ENCODE measurements at places on chromosomes 5 and 9. TPM values are rescaled to one million over a fixed set of nuclear protein-coding genes. Genes with fewer than 3 reads are reported as not detected.

DNA sequence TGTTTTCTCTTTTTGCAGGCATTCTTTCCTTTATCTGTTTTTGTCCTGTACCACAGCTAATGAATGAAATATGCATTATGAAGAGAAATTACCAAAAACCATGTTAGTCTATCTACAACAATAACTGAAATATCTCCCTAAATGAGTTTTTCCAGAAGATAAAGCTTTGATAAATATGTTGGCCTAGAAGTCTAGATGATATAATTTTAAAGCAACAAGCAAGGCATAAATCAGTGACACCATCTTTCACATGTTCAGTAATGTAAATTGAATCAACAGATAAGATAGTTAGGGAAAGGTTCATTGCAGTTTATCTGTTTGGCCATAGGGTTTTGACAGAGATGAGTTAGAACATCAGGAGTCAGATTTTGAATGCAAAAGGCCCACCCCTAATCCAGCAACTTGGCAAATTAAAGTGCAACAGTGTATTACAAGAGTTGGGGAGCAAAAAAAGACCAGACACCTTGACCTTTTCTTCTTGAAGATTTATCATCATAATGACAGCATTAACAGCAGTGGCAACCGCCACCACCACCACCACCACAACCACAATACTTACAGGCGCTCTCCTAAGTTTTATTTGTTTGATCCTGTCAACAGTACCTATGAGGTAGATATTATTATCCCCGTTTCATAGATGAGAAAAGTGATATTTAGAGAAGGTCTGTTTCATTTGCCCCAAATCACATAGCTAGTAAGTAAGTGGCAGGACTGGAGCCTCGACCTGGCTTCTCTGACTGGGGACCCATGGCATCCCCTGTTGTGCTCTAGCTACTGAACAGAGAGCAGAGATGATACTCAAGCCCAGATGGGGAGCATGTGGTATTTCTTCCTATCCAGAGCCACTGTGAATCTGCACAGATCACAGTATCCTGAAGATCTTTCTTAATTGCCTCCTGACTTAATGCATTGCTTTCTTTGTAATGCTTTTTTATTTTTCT, 122.8 kb upstream of the DHFR start:
- DNase-seq: no peak

DNA sequence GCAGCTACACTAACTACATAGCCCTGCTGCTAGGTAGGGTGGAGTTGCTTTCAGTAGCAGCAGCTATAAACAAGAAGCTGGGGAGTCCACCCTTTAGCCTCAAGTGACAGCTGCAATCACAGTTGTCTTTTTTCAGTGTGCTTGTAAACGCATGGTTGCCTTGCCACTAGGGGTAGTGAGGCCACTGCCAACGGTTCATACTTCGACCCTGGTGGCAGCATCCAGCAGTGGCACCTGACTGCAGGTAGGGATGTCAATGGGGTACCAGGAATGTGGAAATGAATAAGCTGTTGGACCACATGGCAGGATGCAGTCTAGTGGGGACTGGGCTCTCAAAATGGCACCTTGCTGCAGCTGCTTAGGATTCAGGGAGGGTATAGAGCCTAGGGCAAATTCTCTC, 367.2 kb downstream of the RASEF start:
- DNase-seq: no peak

CCDC192 gene
- not detected for total RNA-seq

- DNase-seq: no peak
Measured at GRCh38 chr5:77095189-77095588, 8.1 kb upstream of the ZBED3 start.

DNA sequence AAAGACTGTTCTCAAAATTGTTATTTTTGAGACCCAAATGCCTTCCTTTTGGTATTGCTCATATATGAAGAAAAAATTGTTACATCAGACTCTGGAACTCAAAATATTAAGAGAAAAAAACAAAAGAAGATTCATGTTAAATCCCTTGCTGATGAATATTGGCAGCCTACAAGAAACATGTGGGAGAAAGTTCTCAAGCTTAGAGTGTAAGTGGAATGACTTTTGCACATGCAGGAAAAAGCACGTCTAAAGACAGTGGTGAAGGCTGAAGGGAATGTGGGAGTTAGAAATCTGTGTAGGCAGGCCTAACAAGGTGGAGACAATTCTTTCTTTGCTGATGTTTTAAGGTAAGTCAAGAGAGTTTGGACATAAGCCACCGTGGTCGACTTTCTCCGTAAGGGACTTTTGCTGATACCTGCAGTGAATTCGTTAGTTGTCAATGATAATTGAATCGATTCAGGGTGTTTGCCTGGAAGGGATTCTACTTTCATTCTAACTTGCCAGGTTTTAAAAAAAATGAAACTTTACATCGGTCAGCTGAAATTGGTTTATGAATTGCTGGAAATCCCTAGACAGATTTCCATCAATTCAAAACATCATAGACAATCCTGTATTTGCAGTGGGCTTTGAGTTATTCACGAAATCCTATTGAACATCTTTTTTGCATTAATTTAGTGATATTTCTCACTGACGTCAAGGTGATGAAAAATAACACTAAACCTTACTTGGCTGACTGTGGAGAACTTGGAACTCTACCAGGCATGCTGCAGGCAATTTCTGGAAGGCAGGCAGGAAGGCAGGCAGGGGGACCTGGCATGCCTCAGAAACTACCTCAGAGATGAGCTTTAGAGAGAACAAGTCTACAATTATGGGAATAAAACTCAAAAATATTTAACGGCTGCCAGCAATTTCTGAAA, 359.1 kb upstream of the ADAMTSL1 start:
- no peak for DNase-seq

- DNase-seq: no peak
Measured at GRCh38 chr5:80105698-80106439, 70.7 kb downstream of the THBS4 start.

DNA sequence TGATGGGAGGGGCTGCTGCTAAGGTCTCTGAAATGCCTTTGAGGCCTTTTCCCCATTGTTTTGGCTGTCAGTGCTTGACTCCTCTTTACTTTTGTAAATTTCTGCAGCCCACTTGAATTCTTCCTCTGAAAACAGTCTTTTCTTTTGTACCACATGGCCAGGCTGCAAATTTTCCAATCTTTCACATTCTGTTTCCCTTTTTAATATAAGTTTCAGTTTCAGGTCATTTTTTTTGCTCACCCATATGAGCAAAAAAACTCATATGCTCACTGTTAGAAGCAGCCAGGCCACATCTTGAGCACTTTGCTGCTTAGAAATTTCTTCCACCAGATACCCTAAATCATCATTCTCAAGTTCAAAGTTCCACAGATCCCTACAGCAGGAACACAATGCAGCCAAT, 234.6 kb upstream of the ADRA1B start:
- DNase-seq: no peak

DNA sequence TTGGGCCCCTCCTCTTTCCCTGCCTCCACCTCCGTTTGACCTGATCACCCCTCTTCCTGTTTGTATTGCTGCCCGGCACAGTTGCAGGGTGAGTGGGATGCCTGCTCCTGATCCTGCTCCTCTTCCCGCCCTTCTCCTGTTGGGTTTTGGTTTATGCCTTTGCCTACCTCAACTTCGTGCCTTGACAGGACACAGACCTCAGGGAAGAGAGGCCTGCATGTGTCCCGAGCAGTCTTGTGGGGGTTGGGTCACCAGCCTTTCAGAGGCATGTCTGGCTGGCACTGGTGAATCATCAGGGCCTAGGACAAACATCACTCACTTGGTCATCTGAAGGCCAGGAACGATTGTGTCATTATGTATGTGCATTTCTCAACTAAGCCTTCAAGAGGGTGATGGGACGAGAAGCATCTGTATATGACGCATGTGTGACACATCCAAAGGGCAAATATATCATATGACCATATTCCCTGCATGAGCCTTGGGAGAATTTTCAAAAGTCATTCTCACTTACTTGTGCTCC, 56.9 kb downstream of the NPR3 start:
- DNase-seq: no peak

DNA sequence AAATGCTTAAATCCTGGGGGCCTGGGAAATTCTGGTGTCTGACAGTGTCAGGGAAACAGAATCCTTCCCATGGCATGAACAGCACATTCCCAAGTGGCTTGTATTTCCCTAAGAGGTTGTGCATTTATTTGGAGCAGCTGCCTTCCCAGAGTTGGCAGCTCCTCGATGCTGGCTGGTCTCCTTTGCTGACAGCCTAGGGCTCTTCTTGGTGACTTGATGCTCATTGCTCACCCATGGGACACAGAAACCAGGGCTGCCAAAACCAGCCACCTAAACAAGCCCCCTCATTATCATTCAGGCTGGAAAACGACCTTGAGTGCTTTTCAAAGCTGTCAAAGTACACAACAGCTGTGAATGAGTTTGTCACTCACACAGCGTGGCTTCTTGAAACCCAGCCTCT, 24.2 kb downstream of the ENHO start:
- DNase-seq: peak; percentile 6

DNA sequence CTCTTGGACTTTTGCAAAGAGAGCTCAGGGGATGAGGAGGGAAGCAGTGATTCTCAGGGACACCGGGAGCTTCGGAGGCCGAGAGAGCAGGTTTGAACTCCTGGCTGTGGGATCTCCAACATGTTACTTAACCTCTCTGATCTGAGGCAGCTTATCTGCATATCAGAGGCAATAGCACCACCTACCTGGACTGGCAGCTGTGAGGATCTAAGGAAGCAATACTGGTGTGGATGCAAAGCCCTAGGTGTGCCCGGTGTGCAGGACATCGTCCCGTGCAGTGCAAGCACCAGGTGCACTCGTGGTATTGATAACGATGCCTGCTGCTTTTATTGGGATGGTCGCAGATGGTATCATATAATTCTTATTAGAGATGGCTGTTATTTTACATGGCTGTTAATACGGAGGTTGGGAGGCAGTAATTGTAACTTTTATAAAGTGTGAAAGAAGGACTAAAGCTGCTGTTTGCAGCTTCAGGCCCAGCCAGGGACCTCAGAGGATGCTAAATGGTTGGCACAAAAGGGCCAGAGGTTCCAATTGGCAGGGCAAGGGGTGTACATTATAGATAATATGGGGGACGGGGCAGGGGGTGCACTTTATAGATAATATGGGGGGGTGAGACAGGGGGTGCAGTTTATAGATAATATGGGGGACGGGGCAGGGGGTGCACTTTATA, 14.9 kb downstream of the COL5A1 start:
- DNase-seq: peak; percentile 37

FOXD4L3 gene
- not detected for total RNA-seq

- no peak for DNase-seq
Measured at GRCh38 chr5:150114773-150115408, 28.5 kb upstream of the CSF1R start.

C1QTNF2 gene
- total RNA-seq: 7.1 TPM

PCDHA6 gene
- 0.14 TPM for total RNA-seq

PCDHGB2 gene
- 4.7 TPM for total RNA-seq

GRCh38 chr9:72950875-72951442, 1.9 kb downstream of the ALDH1A1 start:
- DNase-seq: no peak

ANKS6 gene
- 15.5 TPM for total RNA-seq

DNA sequence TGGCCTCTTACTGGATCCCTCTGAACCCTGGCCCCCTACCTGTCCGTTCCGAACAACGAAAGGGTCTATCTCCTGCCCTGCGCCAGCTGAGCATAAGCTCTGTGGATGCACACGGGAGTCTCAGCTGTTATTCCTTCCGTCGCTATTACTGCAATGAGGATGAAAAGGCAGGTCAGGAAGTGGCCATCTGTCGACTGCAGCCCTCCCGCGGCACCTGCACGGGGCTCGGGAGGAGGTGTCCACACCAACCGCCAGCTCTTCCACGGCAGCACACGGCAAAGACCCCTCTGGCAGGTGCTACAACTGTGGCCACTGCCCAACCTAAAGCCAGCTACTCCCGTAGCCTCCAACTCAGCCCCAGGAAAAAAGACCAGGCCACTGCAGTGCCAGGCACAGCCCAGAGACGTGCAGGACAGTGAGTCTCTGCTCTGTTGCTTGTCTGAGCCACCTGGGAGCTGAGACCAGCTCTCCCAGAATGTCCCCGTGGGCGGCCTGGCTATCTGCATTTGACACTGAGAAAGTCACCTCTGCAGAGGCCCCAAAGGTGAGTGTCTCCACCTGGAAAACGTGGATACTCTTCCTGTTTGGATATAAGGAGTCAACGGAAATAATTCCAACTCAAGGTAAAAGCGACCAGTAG, 19.1 kb downstream of the CAMSAP1 start:
- no peak for DNase-seq

CA9 gene
- total RNA-seq: not detected

- no peak for DNase-seq
Measured at GRCh38 chr5:173488144-173488543, 128.3 kb downstream of the BOD1 start.

GRCh38 chr5:31850981-31851689, 212.2 kb downstream of the PDZD2 start:
- DNase-seq: no peak

RPP25L gene
- total RNA-seq: 5.1 TPM
